ENCODE measurements at places on chromosomes 3 and 15. TPM values are rescaled to one million over a fixed set of nuclear protein-coding genes. Genes with fewer than 3 reads are reported as not detected.

DPPA4 gene
- not detected for total RNA-seq

ZBED2 gene
- 0.36 TPM for total RNA-seq

CDHR4 gene
- 0.53 TPM for total RNA-seq

STRIT1 gene
- not detected for total RNA-seq

GNB4 gene
- 8.7 TPM for total RNA-seq

CSTA gene
- 0.95 TPM for total RNA-seq

ALDH1A3 gene
- total RNA-seq: 31.2 TPM

THAP10 gene
- total RNA-seq: 7.1 TPM

SLC7A14 gene
- total RNA-seq: not detected

CD80 gene
- not detected for total RNA-seq

FANCD2OS gene
- total RNA-seq: not detected

CPNE9 gene
- not detected for total RNA-seq

HHLA2 gene
- total RNA-seq: 0.12 TPM

PEX11A gene
- 6.8 TPM for total RNA-seq

SUSD5 gene
- total RNA-seq: 4.1 TPM

CTXN2 gene
- total RNA-seq: 0.04 TPM

CFAP100 gene
- total RNA-seq: not detected

GRK7 gene
- total RNA-seq: not detected

DISP2 gene
- 1.3 TPM for total RNA-seq

CYP19A1 gene
- 0.15 TPM for total RNA-seq

ACSBG1 gene
- total RNA-seq: 0.21 TPM

GOLGA6L7 gene
- not detected for total RNA-seq

CCDC39 gene
- total RNA-seq: not detected

SLC24A5 gene
- total RNA-seq: not detected

ASB14 gene
- total RNA-seq: not detected

SLC9C1 gene
- not detected for total RNA-seq

PLA2G4E gene
- total RNA-seq: not detected

GABRA5 gene
- total RNA-seq: 81.1 TPM

DMXL2 gene
- total RNA-seq: 19.9 TPM

UPK1B gene
- 10.7 TPM for total RNA-seq

IMPG2 gene
- total RNA-seq: not detected

SNX33 gene
- total RNA-seq: 12.8 TPM

SUMF1 gene
- total RNA-seq: 21.7 TPM

TBC1D5 gene
- total RNA-seq: 15.0 TPM

LNP1 gene
- 0.85 TPM for total RNA-seq

USP13 gene
- 11.0 TPM for total RNA-seq

IGF2BP2 gene
- total RNA-seq: 10.2 TPM

CLDN11 gene
- total RNA-seq: 0.14 TPM
